ENCODE measurements at places on chromosomes 1 and 21.

GRCh38 chr1:37034121-37035013, at the start of gene GRIK3:
Gene GRIK3 (minus strand): TSS chr1:37034515. CDS start chr1:37034108, 407 bp downstream.
- no peak for DNase-seq

DNA sequence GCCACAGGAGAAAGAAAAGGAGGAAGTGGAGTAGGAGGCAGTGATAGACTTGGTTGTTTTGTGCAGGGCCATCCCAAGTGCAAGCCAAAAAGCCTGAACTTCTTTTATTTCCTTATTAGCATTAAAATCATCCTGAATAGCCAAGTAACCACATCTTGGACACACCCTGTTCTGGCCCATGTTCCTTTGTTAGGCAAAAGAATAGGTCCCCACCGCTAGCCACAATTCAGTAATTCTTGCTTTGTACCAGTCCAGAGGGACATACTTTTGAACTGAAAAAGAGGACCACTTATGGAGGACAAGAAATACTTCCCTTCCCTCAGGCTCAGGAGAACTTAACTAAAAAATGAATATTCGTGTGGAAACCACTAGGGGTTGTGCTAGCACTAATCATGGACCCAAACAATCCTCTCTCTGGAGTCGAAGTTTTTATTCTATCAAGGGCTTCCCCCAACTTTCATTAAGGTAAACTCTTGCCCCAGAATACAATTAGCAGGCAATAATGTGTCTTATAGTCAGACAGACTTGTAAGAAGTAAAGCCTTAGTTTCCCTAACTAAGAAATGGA, 19.4 kb downstream of the TNFSF4 start:
- DNase-seq: no peak

DNA sequence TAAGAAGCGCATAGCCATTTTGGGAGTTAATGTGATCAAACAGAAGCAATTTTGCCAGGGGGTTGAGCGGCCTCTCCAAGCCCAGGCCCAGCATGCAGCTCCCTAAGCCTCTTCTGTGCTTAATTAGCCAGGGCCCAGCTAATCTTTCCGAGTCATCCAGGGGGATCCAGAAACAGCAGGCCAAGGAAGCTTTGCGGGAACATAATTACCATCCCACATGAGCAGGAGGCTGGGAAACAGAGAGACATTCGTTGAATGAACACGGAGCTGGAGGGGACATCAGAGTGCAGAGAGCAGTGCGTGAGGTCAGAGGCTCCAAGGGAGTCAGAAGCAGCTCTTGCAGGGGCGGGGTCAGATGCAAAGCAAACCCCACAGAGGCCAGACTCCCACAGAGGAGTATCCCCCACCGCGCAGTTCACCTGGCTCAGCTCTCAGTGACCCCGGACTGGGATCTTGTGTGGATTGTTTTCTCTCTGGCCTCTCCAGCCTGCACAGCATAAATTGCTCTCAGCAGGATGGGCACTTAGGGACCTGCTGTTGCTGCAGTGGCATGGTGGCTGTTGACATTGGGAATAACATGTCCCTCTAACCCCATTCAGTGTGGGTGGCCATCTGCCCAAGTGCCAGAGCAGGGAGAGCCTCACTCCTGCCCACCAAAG, 657.4 kb downstream of the AJAP1 start:
- DNase-seq: no peak

GRCh38 chr1:23696335-23696989, 4.9 kb downstream of the RPL11 start:
- no peak for DNase-seq

DNA sequence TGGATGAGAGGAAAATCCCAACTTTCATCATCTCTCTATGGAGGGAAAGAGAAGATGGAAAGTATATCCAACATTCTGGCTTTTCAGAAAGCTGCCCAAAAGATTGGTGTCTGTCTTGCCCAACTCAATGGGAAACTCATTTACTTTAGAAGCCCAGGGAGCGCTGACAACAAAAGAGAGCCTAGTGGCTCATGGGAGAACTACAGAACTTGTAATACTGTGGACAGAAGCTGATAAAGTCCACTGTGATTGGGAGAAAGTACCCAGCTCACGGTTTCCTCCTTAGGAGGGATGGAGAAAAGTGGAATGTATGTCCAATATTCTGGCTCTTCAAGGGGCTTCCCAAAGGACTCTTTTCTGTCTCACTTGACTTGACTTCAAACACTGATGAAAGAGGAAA, 66.0 kb downstream of the RGS21 start:
- no peak for DNase-seq

DNA sequence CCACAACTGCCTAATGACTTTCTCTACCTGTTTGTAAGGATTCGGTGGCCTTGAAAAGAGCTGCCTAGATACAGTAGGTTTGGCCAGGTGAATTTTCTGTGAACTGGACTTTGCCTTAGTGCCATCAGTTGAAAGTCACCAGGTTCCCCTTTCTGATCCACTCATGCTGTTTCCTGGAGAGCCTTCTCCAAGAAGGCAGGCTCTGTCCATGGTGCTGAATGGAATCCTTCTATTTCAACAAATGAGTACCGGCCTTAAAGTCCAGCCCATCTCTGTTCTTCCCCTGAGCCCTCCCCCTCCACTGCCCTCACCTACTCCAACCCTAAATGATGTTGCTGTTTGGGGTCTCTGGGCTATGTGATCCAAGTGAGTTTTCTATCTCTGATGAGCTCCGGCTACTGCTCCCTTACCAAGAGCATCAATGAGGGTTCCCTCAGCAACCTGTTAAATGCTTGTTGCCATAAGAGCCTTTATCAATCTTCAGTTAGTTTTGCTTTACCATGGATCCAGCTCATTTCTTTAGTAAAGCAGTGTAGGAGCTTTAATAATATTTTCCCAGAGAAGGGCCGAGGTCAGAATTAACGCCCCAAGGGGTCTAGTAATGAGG, 500.4 kb downstream of the PTPRU start:
- DNase-seq: no peak
